CD8-positive, alpha-beta T cell (primary cell): ENCODE measurements at places on chromosomes 16 and 17.
A peak's percentile ranks its signal among the peaks of the same experiment; 100 is the strongest.

GRCh38 chr17:73998653-73999645 is 204.5 kb upstream of the RPL38 start:
- peak; percentile 52 for DNase-seq

- no peak for DNase-seq
Observed at GRCh38 chr16:51151435-51151960, 428 bp upstream of the SALL1 start.

DNA sequence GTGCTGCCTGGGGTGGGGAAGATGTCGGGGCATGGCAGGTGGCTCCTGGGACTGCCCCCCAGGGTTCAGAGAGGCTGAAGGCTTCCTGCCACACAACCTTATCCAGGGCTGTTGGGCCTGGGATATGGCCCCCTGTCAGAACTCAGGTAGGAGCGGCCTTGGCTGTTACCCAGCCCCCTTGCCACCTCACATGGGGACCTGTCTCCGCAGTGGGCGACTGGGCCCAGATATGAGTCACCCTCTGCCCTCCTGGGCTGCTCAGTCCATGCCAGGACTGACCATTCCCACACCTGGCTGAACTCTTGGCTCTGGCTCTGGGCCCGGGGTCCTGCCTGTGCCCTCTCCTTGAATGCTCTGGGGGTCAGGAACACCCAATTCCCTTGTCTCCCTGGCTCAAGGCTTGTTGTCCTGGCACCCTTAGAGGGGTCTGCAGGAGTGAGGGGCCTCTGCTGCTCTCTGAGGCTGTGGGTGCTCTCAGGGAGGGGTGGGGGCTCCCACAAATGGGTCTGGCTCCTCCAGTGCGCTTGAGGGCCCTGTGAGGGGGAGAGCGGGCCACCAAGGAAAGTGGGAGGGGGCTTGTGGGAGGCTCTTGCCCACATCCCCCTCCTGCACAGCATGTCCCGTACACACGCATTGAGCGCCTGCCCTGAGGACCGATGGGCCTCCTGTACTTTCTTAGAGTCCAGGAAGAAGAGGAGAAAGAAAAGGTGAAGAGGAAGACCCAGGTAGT is 36.0 kb downstream of the LGALS9 start:
- DNase-seq = no peak

GRCh38 chr16:74560912-74561311 is 46.0 kb downstream of the GLG1 start:
- no peak for DNase-seq

DNA sequence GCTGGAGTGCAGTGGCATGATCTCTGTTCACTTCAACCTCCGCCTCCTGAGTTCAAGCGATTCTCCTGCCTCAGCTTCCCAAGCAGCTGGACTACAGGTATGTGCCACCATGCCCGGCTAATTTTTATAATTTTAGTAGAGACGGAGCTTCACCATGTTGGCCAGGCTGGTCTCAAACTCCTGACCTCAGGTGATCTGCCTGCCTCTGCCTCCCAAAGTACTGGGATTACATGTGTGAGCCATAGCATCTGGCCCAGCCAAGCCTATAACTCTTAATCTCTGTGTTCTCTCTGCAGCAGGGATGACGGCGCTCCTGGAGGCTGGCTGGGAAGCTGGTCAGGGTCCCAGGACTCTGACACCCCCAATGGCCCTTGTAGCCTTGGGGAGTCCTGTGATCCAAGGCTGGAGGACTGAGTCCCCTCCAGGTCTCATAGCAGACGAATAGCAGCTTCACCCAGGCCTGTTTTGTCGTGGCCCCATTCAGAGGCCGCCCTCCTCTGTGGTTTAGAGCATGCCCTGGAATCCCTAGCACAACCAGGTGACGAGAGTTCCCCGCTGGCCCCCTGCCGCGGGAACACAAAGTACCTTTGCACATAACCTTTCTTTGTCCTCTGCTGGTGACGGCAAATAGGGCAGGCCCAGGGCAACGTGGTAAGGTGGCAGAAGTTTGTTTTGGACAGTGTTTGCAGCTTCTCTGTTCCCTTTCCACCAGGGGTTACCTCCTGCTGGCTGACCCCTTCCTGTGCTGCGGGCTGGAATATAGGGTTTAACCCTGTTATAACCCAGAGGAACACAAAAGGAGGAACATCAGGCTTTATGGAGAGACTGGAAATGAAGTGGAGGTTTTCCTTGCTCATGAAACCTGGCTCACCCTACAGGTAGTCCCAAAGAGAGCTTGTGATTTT is 43.0 kb upstream of the TOB1 start:
- DNase-seq = peak; percentile 82

DNA sequence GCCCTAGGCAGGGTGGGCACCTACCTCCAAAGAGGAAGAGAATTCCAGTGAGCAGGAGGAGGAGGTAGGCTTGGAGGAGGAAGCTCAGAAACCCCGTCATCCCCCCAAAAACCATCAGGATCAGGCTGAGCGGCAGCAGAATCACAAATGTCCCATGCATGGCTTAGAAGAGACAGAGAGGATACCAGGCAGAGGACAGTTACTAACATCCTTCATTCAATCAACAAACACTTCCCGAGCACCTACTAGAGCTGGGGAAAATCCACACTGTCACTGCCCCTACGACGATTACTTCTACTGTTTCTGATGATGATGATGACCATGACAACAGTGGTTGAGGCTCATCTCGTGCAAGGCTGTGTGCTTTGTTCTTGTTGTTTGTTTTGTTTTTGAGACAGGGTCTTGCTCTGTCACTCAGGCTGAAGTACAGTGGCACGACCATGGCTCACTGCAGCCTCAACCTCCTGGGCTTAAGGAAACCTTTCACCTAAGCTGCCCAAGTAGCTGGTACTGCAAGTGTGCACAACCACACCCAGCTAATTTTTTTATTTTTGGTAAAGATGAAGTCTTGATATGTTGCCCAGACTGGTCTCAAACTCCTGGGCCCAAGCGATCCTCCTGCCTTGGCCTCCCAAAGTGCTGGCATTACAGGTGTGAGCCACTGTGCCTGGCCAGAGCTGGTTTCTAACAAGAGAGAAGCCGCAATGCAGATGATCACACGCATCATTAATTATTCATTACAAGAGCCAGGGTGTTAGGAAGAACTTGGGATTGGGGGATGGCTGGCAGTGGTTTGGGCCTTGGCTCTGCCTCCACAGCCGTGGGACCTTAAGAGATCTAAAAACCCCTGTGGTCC is 18.0 kb downstream of the TMEM114 start:
- DNase-seq = no peak

- no peak for DNase-seq
Observed at GRCh38 chr17:4836221-4836620, 3.1 kb downstream of the MINK1 start.

DNA sequence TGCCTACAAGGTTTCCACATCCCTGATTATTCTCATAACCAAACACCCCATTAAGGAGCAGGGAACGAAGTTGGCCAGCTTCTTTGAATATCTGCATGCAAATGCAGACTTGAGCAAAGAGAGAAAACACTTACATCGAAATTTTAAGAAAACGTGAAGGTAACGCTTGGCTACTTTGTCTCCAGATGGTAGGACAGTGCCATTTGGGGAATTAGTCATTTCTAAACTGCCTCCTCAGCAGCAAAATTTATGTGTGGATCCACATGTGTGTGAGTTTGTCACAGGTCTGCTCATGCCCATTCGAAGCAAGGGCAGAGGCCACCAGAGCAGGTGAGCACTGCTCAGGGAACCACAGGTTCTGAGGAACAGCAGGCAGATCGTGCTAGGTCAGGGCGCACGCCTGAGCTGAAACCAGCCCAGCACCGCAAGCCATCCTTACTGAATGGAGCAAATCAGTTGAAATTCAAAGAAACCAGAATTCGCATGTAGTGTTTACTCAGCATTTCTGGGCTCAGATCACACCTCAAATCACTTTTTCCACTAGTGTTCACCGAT is 80.1 kb downstream of the SOCS1 start:
- DNase-seq = no peak

DNA sequence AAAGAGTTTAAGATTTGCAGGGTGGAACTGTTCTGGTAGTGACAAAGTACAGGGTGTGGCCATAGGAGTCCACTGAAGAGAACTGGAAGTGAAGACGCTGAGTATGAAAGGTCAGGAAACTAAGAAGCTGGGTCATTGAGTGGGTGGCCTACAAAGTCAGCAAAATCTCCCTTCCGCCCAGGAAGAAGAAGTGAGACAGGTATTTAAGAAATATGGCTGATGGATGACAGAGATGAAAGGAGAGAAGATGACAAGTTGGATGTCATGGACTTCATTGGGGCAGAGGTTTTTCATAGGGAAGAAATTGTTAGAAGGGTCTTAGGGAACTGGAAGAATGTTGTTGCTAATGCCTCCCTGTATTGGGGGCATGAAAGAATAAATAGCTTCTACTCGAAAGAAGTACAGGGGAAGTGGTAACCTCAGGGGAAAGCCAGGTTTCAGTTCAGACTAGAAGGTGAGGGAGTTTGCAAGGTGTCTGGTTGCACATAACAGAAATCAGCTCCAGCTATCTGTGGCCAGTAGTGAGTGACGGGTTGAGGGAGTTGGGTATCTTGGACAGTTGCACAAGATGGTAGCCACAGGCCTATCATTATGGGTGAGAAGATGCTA is 33.6 kb upstream of the MED13 start:
- DNase-seq = no peak

- DNase-seq = no peak
Observed at GRCh38 chr16:85149776-85150175, 37.5 kb upstream of the CIBAR2 start.

DNA sequence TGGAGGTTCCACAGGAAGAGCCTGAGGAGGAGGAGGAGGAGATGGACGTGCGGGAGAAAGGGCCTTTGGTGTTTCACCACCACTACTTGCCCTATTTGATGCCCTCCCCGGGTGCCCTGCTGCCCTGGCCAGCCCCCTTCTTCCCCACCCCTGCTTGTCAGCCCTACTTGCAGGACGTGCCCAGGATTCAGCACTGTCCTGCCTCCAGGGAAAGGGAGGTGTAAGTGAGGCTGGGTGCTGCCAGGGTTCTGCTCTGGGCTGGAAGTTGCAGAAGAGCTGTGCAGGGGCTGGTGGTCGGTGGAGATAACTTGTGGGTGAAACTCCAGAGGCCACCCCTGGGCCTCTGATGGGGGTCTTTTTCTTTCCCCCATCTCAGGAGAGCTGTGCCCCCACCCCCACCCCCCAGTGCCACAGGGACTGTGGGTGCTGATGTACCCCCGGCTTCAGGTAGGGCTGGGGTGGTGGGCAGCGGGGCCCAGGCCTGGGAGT is 3.0 kb downstream of the PRR29 start:
- DNase-seq = no peak

DNA sequence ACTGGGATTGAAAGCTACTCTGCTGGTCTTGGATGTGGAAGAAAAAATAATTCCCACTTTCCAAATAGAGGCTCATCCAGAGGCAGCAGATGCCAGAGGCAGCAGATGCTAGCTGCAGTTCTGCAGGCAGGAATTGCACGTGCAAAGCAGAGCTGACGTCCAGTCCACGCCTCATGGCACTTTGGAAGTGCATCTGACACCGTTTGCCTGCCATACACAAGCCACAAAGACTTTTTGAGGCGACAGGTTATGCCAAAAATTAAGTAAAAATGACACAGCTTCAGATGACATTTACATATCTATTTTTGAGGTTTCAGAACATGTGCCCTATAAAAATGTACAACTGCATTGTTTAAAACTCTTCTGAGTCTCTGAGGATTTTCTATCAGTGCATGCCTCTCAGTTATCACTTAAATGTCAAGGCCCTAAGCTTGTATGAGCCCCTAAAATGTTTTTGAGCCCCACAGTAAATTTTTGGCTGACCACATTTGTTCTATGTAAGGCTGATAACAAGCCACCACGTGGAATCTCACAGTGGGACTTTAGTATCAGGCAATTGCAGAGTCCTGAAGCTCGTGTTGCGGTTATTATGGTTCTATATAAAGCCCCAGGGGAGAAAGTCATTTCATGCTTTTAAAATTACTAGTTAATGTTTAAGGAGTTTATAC is 239.2 kb downstream of the PRKCA start:
- no peak for DNase-seq

DNA sequence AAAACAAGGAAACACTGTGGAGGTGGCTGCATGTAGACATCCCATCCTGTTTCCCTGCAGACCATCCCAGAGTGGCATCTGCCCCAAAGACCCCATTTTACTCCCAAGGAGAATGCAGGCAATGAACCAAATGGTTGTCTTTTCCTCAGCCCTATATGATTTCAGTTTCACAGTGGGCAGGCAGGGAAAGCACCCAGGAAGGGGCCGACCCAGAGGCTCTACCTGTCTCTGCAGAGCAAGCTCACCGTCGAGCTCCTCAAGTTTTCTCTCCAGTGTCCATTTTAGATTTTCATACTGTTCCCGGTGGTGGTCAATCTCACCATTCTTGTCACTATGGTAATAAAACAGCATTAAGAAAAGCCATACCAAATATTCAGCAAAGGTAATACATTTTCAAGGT is 14.6 kb downstream of the CCDC57 start:
- no peak for DNase-seq

GRCh38 chr16:85606904-85607303 is 6.2 kb upstream of the GSE1 start:
- no peak for DNase-seq

DNA sequence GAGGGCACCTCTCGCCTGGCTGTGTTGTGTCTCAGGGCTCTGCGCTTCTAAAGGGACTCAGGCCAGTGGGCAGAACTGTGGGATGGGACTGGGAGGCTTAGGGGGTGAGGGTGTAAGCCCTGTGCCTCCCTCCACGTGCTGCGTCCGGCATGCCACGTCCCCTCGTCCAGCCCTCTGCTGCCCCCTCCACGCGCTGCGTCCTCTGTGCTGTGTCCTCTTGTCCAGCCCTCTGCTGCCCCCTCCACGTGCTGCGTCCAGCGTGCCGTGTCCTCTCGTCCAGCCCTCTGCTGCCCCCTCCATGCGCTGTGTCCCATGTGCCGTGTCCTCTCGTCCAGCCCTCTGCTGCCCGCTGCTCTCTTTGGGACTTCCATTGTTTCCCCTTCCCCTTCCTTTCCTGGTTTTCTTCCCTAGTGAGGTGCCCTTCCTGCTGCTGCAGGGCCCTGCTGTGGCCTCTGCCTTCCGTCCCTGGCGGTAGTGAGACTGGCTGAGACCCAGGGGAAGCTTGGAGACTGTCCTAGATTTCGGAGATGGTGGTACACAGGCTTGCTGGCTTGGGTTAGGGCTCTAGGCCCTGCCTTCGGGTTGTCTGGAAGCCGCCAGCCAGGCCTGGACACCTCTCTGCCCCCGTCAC is 6.4 kb upstream of the ZNF750 start:
- DNase-seq = no peak

- DNase-seq = no peak
Observed at GRCh38 chr16:27475561-27475960, 73.6 kb downstream of the IL21R start.

GRCh38 chr16:13926891-13927290 is 6.9 kb downstream of the ERCC4 start:
- no peak for DNase-seq

DNA sequence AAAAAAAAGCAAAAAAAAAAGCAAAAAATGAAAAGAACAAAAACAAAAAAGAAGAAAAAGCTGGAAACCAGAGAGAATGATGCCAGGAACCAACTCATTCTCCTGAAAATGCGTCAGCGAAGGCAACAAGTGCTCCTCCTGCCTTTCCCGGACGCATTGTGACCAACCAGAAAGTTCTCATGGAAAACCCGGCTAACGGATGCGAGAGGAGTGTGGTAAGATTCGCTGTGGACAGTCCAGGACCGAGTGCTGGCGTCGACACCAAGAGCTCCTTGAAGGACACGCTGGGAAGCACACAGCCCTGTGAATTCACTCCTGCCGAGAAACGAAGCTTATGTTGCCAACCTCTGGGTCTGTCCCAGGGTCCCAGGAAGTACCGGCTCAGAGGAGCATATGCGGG is 43.4 kb downstream of the METRNL start:
- DNase-seq = no peak
